ENCODE measurements at places on chromosomes 16 and 17.

GRCh38 chr16:84690088-84690819 is 9.5 kb upstream of the USP10 start:
- peaks cover 8% of the 10 kb centered on the region for H3K27me3 ChIP-seq
- ATAC-seq, result no peak
- H3K4me3 ChIP-seq, result no peak overlapping the region
- H3K36me3 ChIP-seq, result no peaks in the 10 kb centered on the region
- no peaks in the 10 kb centered on the region for H3K4me1 ChIP-seq
- H3K27ac ChIP-seq, result no peak overlapping the region

DNA sequence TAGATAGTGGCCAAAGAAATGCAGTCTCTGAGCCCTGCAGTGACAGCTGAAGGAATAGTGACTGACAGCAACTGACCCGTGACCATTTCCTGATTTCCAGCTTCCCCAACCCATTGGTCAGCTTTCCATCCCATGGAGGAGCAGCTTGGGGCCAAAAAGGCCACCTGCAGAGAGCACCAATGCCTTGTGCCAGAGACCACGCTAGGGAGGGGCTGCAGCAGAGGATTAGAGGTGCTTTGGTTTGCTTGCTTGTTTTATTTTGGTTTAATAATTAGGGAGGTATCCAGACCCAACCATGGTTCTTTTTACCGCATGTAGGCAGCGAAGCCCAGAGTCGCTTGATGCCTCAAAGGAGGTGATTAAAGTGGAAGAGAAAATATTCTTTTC is 61.3 kb upstream of the SIAH1 start:
- no peak overlapping the region for H3K27ac ChIP-seq
- no peaks in the 10 kb centered on the region for H3K27me3 ChIP-seq
- H3K4me1 ChIP-seq, result no peaks in the 10 kb centered on the region
- H3K36me3 ChIP-seq, result no peaks in the 10 kb centered on the region

DNA sequence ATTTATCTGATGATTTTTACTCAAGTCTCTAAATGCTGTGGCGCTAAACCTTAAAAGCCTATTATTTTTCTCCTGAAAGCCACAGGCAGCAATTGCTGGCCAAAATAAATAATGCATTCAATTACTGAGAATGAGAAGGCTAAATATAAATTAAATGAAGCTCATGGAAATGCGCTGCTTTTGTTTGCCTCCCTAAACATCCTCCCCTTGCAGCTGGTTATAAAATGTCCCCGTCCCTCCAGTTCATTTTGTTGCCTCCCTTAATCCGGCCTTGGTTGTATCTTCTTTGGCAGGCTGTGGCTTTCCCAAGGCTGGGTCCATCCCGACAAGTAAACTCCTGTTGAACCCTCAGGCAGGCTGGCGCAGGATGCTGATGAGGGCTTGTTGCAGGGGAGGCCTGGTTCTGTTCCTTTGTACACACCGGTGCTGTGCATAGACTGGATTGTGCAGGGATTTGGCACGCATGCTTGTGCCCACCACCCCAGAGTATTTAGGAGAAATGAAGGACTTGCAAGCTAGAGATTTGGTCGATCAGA is 62.7 kb downstream of the KNOP1 start:
- no peak overlapping the region for H3K27ac ChIP-seq
- no peaks in the 10 kb centered on the region for H3K4me1 ChIP-seq
- no peak overlapping the region for H3K4me3 ChIP-seq
- ATAC-seq, result no peak
- no peaks in the 10 kb centered on the region for H3K27me3 ChIP-seq
- H3K36me3 ChIP-seq, result peaks cover 90% of the 10 kb centered on the region

DNA sequence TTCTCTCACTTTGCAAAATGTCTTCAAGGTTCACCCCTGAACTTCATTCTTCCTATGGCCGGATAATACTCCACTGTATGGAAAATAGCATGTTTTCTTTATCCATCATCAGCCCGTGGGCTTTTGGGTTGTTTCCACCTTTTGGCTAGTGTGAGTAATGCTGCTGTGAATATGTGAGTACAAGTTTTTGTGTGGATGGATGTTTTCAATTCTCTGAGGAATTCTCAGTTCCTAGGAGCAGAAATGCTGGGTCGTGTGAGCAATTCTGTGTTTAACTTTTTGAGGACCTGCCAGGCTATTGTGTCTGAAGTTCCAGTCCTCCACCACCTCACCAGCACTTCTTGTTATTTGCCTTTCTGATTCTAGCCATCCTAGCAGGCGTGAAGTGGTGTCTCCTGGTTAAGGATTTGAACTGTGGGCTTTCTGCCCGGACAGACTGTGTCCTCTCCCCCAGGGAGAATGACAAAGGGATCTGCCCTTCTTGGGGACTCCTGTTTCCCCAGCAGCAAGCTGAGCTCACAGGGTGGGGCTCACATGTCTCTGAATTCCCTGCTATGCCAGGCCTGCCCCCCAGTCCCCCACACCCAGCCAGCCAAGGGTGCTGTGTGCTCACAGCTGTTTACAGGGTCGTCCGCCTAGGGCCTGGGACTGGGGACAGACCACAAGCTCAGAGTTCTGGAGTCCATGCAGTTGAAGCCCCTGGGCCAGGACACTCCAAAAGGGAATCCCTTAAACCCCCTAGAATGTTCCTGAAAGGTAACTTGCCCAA is 92.2 kb upstream of the CIBAR2 start:
- H3K36me3 ChIP-seq, result no peaks in the 10 kb centered on the region
- no peak overlapping the region for H3K4me3 ChIP-seq
- peaks cover 14% of the 10 kb centered on the region for H3K4me1 ChIP-seq
- no peak for ATAC-seq
- no peaks in the 10 kb centered on the region for H3K27me3 ChIP-seq
- H3K27ac ChIP-seq, result no peak overlapping the region

DNA sequence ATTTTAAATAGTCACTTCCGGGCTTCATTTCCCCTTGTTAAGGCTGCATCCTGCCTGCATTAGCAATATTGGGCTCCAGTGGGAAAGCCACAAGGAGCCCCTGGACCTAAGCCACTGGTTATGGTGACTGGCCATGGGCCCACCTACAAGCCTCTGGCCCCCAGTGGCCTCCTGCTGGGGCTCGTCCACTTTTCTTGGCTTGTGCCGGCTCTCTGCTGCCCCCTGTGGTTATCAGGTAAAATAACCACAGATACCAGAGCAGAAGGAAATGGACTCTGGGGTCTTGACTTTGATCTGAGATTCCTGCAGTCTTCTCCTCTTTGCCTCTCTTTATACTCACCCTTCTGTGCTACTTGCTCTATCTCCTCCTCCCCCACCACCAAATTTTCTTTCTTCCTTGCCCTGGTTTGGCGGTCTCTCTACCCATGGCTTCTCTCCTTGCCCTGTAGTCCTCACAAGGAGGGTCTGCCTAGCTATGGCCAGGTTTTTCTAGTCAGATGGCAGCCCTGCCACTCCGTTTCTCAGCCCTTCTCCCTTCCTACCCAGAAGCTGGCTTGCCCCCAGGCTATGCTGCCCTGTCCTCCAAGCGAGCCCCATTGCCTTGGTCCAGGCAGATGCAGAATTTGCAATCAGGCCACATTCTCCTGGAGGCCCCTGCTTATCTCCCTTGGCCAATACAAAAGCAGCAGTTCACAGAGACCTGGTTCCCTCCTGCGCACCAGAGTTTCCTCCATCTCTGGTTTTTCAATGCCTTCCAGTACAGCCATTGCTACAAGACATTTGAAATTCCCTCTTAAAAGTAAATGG is 82.9 kb upstream of the RCVRN start:
- no peak overlapping the region for H3K4me3 ChIP-seq
- H3K27me3 ChIP-seq, result no peaks in the 10 kb centered on the region
- H3K4me1 ChIP-seq, result no peaks in the 10 kb centered on the region
- H3K36me3 ChIP-seq, result no peaks in the 10 kb centered on the region

- no peaks in the 10 kb centered on the region for H3K27me3 ChIP-seq
- no peak overlapping the region for H3K4me3 ChIP-seq
- H3K4me1 ChIP-seq, result no peaks in the 10 kb centered on the region
- H3K36me3 ChIP-seq, result no peaks in the 10 kb centered on the region
These were observed 108.5 kb upstream of the XYLT1 start for GRCh38 chr16:17578981-17579874.

GRCh38 chr17:29791336-29792080 is 138.5 kb downstream of the SSH2 start:
- H3K27me3 ChIP-seq, result no peaks in the 10 kb centered on the region
- ATAC-seq, result no peak
- H3K4me1 ChIP-seq, result peaks cover 2% of the 10 kb centered on the region
- no peak overlapping the region for H3K27ac ChIP-seq

GRCh38 chr16:3282103-3282729 is 1.1 kb upstream of the ZNF263 start:
- H3K4me1 ChIP-seq, result peaks cover 35% of the 10 kb centered on the region
- peak overlapping the region; percentile 92 for H3K4me3 ChIP-seq
- H3K36me3 ChIP-seq, result peaks cover 27% of the 10 kb centered on the region

DNA sequence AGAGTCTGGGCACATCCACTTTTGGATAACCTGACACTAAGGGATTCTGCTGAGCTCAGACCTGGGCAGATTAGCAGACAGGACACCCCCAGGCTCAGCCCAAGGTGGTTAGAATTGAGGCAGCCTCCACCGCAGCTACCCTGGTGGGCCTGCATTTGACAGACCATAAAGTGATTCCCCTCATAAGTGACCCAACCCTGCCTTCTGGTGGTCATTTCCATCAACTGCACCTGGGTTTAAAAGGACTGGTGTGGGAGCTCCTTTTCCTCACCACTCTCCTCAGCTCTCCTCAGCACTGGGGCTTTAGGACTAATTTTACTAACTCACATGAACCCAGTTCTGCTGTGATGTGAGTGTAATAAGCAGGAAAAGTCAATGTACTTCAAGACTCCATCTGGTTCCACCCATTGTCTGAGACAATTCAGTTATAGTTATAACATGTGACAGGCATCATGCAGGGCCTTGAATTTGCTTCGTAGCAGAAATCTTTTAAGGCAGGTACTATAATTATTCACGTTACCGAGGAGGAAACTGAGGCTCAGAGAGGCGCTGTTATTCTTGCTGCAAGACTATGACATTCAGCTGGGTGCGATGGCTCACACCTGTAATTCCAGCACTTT is 42.5 kb downstream of the MYH3 start:
- no peak overlapping the region for H3K4me3 ChIP-seq
- no peaks in the 10 kb centered on the region for H3K36me3 ChIP-seq
- no peaks in the 10 kb centered on the region for H3K4me1 ChIP-seq

- no peaks in the 10 kb centered on the region for H3K36me3 ChIP-seq
- H3K4me3 ChIP-seq, result no peak overlapping the region
- H3K4me1 ChIP-seq, result no peaks in the 10 kb centered on the region
These were observed 131.6 kb downstream of the CHD9NB start for GRCh38 chr16:52921104-52921503.

GRCh38 chr17:4118015-4118743 is 24.7 kb downstream of the ZZEF1 start:
- H3K4me3 ChIP-seq, result no peak overlapping the region
- no peaks in the 10 kb centered on the region for H3K27me3 ChIP-seq
- peaks cover 98% of the 10 kb centered on the region for H3K36me3 ChIP-seq
- ATAC-seq, result no peak
- peak overlapping the region; percentile 6 for H3K27ac ChIP-seq

Measured in gastroesophageal sphincter (tissue), 4 donors.